ENCODE measurements at places on chromosomes 4 and X.
A peak's percentile ranks its signal among the peaks of the same experiment; 100 is the strongest.

DNA sequence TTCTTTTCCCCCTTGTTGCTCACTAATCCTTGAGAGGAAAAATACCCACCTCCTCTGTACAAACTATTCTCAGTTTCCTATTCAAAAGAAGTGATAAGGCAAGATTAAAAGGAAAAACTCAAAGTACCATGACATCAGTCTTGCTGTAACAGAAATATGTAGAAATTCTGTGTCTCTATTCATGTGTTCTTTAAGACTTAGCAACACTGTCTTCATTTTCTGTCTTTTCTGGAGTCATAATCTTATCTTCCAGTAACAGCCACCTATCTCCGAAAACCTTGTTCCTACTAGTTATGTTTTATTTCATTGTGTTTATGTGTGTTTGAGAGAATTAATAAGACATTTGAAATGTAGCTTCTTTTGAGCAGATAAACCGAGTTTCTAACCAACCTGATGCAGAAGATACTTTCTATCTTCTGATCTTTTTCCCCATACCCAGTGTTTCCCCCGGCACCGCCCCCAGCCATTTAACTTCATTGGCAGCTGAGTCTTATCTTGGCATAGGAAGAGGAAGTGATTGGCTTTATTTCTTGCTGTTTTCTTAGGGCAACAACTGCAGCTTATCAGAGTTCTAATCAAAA is 8.0 kb downstream of the FAM241A start:
- peaks cover 19% of the 10 kb centered on the region for H3K36me3 ChIP-seq
- H3K4me1 ChIP-seq: peaks cover 35% of the 10 kb centered on the region
- no peaks in the 10 kb centered on the region for H3K27me3 ChIP-seq
- peak overlapping the region; percentile 83 for H3K27ac ChIP-seq
- peak overlapping the region; percentile 57 for H3K4me3 ChIP-seq

DNA sequence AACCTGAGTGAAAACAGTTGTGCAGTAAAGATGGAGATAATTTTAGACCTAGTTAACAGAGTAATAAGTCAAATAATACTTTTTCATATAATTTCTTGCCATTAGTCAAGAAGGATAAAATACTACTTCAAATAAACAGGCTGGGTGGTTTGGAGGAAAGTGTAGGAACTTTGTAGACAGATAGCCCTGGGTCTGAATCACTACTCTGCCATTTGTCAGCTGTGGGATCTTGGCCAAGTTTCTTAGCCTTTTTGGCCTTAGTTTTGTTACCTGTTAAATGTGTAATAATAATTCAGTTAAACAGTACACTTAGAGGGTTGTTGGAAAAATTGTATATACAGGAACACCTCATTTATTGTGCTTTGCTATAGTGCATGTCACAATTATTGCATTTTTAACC is 163.7 kb downstream of the NPNT start:
- H3K27ac ChIP-seq: no peak overlapping the region
- no peak for DNase-seq
- H3K4me3 ChIP-seq: no peak overlapping the region
- no peaks in the 10 kb centered on the region for H3K27me3 ChIP-seq

GRCh38 chr4:106258145-106259045 is 57.6 kb downstream of the TBCK start:
- DNase-seq: no peak
- H3K4me1 ChIP-seq: no peaks in the 10 kb centered on the region
- H3K27ac ChIP-seq: no peak overlapping the region

DNA sequence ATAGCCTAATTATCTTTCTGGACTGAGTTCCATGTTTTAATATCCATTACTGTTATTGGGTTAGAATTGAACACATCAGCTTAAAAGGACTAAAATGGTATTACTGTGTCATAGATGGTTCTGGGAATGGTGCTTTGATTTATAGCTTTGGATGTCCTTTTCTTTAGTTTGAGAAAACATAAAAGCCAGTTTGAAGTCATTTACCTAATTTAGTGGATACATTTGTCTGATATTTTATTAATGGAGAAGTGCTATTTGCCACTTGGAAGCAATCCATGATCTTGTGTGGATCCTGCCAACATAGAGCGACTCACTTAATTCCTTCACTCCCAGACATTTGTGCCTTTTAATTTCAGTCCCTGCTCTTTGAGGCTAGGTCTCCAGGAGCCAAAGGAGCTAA is 212.4 kb upstream of the PACRGL start:
- H3K4me3 ChIP-seq: no peak overlapping the region
- no peak overlapping the region for H3K27ac ChIP-seq
- H3K36me3 ChIP-seq: no peaks in the 10 kb centered on the region
- no peaks in the 10 kb centered on the region for H3K27me3 ChIP-seq

DNA sequence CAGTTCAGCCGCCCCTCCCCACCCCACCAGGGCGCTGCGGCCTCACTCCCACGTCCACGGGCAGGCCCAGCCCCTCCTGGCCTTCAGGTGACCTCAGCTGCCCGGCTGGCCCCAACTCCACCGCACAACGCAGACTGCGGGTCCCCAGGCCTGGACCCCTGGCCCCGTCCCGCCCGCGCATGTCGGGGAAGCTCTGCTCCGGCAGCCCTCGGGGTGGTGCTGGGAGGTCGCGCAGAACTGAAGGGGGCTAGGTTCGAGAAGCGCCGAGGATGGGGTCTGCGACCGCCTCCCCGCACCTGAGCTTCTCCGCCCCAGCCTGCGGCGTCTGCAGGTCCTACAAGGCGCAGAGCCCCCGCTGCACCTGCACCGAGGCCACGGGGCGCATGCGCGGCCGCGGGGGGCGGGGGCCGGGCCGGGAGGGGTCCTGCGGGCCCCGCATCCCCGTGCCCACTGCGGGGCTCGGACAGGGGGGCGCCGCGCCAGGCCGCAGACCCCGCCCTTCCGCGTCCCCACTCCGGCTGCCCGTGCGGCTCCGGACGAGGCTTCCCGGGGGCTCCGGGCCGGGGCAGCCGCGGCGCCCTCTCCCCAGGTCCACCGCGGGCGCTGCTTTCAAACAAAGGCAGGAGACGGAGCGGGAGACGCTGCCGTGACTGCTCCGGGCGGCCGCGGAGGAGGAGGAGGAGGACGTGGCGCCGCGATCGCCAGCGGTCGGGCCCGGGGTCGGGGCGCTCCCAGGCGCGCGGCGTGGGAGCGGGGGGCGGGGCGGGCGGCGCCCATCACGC is 672 bp upstream of the NAT8L start:
- H3K27me3 ChIP-seq: peaks cover 25% of the 10 kb centered on the region
- DNase-seq: no peak
- H3K4me1 ChIP-seq: no peaks in the 10 kb centered on the region
- H3K4me3 ChIP-seq: no peak overlapping the region
- no peak overlapping the region for H3K27ac ChIP-seq

Measured in activated T-helper 2 cell treated with anti-CD3 and anti-CD28 coated beads, Interferon-gamma antibody, Interleukin-2, Interleukin-4, amounts not matched to agents 10 μg/mL and 5 μg/mL and 100 μg/mL, durations not matched to agents 14 hours and 24 hours and 36 hours (primary cell).